Kasumi-1 (cell line): ENCODE measurements at places on chromosomes 12 and 14.

- no peak for DNase-seq
These were observed 53.8 kb downstream of the STAB2 start for GRCh38 chr12:103640831-103641230.

DNA sequence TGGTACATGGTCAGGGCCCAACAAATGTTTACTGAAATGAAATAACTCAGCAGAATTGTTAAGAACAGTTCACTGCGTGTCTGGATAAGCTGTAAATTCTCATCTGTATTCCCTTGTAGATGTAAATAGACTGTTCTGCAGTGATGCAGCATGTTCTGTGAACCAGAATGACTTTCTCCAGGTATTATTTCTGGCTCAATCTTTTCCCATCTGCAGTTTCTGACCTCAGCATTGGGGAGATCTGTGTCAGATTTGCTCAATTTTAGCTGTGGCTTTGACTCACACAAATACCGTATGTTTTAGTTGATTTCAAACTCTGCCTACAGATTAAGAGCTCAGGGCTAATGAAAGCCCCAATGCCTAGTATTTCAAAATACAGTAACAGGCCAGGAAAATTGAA lies 49.2 kb upstream of the DICER1 start:
- no peak for DNase-seq

DNA sequence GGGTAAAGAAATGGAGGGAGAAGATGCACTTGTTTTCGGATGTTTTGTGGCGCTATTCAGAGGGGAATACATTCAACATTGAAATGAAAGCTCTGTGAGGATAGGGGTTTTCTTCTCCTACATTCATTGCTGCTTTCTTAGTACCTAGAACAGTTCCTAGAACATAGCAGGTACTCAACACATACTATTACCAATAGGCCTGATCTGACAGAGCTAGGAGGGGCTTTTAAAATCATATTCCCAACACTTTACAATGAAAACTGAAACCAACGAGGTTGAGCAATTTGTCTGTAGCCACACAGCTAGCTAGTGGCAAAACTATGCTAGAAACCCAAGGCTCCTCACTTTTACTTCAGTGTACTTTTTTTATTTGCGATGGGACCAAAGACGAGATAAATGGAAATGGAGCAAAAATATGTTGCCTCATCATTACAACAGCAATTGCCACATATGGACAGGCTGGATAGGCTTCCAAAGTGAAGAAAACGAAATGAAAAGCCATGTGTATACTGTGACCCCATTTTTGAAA lies 23.1 kb upstream of the IL22 start:
- DNase-seq, result no peak

- no peak for DNase-seq
These were observed 136.1 kb upstream of the SLC38A2 start for GRCh38 chr12:46508651-46509050.

GRCh38 chr14:55781046-55781445 lies 201.0 kb downstream of the KTN1 start:
- no peak for DNase-seq

- peak; percentile 47 for DNase-seq
These were observed 26.4 kb upstream of the MED13L start for GRCh38 chr12:116303929-116304328.

DNA sequence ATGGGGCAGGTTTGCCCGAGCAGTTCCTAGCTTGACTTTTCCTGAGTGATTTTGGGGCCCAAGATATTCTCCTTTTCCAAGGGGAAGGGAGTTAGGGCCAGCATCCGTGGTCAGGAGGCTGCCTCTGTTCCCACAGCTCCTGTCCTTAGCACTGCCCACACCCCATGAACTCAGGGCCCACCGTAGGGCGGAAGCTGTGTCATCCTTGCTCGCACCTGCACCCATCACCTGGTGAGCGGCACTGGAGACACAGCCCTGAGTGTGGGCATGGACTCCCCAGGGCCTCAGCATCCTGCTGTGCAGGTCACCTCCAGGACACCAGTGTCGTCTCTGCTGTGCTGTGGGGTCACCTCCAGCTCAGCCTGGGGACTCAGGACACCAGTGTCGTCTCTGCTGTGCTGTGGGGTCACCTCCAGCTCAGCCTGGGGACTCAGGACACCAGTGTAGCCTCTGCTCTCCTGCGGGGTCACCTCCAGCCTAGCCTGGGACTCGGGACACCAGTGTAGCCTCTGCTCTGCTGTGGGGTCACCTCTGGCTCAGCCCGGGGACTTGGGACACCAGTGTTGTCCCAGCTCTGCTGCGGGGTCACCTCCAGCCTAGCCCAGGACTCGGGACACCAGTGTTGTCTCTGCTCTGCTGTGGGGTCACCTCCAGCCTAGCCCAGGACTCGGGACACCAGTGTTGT lies 322.9 kb downstream of the ADGRD1 start:
- no peak for DNase-seq

DNA sequence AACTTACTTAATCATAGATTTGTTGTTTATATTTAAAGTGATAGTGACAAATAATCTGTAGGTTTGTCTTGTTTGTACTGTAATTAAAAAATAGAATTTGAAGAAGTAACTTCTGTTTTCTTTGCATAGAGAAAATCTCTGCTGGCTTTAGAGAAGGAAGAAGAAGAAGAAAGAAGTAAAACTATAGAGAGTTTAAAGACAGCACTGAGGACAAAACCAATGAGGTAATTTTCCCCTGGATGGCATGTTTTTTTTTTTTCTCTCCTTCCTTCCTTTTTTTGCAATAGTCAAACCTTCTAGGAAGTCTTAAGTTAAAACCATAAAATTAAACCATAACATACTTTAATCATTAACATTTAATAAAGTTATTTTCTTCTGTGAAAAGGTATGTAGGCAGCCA lies 131.9 kb downstream of the DAAM1 start:
- no peak for DNase-seq

GRCh38 chr14:95195031-95195430 lies 37.7 kb upstream of the DICER1 start:
- DNase-seq, result no peak

DNA sequence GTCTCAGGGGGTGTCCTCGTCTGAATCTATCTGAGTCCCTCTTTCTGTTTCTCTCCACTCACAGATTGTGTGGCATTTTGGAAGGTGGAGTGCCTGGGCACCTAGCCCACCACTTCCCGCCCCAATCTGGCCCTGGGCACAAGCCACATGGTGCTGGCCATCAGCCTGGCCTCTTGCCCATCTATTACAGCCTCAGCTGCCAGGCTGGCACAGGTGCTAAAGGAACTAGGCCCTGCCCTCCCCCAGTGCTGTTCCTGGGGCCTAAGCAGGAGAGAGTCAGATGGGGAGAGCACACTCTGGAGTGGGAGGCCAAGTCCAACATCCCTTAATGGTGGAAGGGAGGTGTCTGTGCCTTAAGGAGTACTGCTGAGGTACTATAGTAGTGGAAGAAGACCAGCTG lies 8.3 kb upstream of the CALCOCO1 start:
- DNase-seq, result no peak

- no peak for DNase-seq
These were observed 10.4 kb downstream of the LUM start for GRCh38 chr12:91100906-91101305.

GRCh38 chr12:114407842-114408411 lies 2.0 kb upstream of the TBX5 start:
- no peak for DNase-seq

DNA sequence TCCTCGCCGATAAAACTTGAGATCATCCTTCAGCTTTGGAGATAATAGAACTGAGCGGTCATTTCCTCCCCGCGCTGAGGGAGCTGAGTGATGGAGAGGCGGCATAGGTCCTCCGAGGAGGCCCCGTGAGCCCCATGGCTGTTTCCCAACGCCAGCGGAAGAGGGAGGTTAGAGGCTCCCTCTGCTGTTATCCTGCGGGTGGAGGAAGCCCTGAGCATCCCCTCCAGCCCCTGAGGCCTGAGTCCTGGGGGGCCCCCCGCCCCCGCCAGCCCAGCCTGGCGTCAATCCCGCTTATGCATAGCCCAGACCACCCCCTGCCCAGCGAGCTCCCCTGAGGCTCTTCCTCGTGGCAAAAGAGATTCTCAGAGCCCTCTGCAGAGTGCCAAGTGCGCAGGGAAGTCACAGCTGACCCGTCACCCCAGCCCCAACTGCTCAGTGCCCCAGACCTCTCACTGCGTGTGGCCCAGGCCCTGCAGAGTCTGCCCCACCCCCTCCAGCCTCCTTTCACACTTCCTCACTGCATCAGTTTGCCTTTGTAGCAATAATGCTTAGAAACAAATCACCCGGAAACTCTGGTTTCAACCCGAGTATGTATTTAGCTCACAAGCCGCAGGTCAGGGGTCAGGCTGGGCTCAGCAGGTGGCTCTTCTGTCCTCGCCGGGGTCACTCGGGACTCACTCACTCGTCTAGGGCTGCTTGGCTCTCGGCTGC lies 44.7 kb upstream of the GALNT9 start:
- peak; percentile 11 for DNase-seq

GRCh38 chr12:46486588-46486987 lies 114.0 kb upstream of the SLC38A2 start:
- DNase-seq, result no peak

GRCh38 chr12:113191227-113191626 lies 5.7 kb downstream of the RITA1 start:
- DNase-seq, result no peak

- DNase-seq, result no peak
These were observed 45.5 kb downstream of the ESR2 start for GRCh38 chr14:64248689-64249088.

GRCh38 chr12:105425254-105426174 lies 95.0 kb downstream of the C12orf75 start:
- no peak for DNase-seq

GRCh38 chr14:92649066-92649465 lies 99.4 kb downstream of the LGMN start:
- DNase-seq, result no peak

DNA sequence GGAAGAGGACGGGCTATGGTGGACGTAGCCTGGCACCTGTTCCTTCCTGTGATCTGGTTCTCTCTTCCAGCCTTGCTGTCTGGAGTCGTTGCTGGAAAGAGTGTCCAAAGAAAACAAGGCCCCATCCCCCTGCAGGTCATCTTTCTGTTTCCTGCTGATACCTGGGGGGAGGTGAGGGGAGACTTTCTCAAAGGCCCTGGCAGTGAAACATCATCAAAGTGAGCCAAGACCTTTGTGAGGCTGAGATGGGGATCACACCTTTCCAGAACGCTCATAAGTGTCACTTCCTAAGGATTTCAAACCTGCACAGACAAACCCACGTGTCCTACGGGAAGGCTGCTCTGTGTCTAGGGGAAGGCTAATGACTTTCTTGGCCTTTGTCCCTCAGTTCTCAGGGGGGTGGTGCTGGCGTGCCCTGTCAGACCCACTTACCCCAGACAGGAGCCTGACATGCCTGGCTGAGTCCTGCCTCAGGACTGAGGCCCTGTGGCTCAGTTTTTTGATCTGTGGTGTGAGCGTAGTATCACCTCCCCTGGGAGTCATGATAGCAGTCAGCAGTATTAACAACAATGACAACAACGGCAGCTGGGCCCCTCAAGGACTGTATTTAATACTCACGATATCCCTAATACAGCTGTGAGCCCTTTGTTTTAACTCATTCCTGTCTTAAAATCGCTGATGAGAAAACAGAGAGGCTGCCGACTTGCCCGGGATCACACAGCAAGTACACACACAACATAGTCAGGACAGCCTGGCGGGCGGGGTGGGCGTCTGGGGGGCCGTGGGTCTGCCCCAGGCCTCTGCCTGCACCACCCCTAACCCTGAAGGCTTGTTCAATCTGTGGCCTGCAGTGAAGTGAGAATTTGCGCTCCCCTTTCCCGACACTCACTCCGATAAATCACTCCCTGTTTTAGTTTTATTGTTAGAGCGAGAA lies 235.2 kb downstream of the SLC41A2 start:
- no peak for DNase-seq

DNA sequence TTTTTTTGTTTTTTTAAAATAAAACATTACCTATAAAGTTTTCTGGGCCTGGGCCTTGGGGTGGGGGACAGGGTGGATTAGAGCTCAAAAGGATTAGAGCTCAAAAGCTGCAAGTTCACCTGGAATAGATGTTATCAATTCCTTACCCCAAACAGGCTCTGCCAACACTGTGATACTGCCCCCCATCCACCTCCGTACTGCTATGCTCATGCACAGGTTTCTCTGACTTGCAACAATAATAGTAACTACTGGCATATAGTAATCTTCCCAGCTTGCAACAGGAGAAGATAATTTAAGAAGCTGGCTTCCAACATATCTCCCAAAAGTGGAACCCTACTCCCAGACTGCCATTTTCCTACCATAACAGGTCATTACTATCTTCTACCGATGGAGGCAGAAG lies 51.3 kb upstream of the SLCO1C1 start:
- no peak for DNase-seq

- DNase-seq, result no peak
These were observed 874 bp downstream of the CDC42BPB start for GRCh38 chr14:103056322-103057027.

- peak; percentile 93 for DNase-seq
These were observed 471.6 kb upstream of the FOXG1 start for GRCh38 chr14:28294834-28295440.

DNA sequence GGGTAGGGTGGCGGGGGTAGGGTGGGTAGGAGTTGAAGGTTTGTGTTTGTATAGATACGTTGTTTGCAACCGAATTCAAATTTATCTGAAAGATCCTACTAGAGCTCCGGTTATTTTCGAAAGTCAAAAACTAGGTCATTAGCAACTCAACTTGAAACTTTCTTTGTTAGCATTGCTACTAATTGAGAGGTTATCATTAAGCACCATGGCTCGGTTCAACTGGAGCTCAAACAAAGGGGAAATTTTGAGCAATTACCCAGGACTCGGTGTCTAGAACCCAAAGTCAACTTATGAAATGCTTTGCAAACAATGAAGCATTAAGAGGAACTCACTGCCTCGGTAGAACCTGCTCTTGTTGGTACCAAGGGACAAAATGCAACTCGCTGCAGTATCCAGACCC lies 207.7 kb downstream of the BCAT1 start:
- no peak for DNase-seq

- no peak for DNase-seq
These were observed 188.7 kb downstream of the ANO2 start for GRCh38 chr12:5756338-5756842.
